ENCODE measurements at places on chromosomes 2 and 18. TPM values are rescaled to one million over a fixed set of nuclear protein-coding genes. Genes with fewer than 3 reads are reported as not detected.

Gene CAPN14
- 0.09 TPM for polyA plus RNA-seq

Gene OTOF
- polyA plus RNA-seq, result 15.7 TPM

Gene PAX8
- polyA plus RNA-seq, result 2.2 TPM

Gene SFTPB
- 0.08 TPM for polyA plus RNA-seq

Gene STK39
- 15.8 TPM for polyA plus RNA-seq

Gene SP140
- 0.85 TPM for polyA plus RNA-seq

Gene EPHA4
- polyA plus RNA-seq, result 12.2 TPM
